ENCODE measurements at places on chromosomes 7 and 10.

DNA sequence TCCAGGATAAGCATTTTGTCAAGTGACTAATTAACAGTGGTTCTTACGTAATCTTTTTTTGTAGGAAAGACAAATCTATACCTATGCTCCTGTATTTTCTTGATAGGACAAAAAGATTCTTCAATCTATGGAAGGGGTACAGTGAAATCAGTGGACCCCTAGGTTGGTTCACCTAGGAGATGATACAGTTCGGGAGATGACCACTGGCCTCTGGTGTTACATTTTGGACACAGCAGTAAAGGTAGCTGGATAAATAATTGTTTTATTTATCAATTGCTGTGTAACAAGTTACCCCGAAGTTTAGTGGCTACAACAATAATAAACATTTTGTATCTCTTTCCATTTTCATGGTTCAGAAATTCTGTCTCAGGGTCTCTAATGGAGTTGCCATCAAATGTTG, 288.2 kb upstream of the MAGI2 start:
- DNase-seq = no peak

DNA sequence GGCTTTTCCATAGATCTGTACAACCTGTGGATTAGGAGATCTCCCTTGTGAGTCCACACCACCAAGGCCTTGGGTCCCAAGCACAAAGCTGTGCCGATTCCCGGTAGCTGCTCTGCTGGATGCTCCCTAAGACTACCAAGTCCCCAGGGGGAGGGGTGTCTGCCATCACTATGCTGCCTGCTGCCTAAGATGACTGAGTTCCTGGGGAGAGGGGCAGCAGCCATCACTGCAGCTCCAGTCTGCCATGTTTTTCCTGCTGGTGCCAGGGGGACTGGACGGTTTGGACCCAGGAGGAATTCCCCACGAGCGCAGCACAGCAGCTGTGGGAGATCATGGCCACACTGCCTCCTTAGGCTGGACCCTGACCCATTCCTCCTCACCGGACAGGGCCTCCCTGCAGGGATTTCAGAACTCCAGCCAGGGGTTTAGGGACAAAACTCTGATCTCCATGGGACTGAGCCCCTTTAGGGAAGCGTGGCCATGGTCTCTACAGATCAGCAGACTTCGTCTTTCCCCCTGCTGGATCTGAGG, 1049.8 kb downstream of the SORCS1 start:
- no peak for DNase-seq

DNA sequence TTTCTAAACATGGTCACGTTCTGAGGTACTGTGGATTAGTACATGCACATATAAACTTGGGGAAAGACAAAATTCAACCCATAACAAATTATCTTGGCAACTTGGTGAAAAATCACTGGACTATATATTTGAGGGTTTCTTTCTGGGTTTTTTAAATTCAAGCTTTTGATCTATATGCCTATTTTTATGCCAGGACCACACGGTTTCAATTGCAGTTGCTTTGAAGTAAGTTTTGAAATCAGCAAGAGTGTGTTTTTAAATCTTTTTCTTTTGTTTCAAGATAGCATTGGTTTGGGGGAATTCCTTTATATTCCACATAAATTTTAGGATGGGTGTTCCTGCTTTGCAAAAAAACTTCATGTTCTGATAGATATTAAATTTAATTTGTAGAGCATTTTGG, 406.4 kb upstream of the VWC2 start:
- DNase-seq = no peak

DNA sequence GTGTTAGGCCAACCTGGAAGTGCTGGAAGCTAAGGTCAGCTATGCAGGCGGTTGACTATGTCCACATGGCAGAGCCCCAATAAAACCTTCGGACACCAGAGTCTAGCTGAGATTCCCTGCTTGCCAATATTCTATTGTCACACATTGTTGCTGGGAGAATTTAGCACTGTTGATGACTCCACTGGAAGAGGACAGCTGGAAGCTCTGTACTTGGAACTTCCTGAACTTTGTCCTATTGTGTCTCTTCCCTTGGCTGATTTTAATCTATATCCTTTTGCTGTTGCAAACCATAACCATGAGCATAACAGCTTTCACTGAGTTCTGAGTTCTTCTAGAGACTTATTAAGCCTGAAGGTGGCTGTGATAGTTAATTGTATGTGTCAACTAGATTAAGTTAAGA, 12.0 kb downstream of the XRCC2 start:
- no peak for DNase-seq

DNA sequence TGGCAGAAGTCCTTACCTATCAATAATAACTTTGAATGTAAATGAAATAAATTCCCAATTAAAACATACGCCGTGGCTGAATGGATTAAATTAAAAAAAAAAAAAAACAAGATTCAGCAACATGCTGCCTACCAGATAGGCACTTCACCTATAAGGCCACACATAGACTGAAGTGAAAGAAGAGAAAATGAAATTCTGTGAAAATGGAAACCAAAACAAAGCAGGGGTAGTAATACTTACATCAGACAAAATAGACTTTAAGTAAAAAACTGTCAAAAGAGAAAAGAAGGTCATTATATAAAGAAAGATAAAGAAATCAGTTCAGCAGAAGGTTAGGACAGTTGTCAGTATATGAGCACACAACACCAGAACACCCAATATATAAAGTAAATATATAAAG, 55.3 kb downstream of the TCAF1 start:
- DNase-seq = no peak

DNA sequence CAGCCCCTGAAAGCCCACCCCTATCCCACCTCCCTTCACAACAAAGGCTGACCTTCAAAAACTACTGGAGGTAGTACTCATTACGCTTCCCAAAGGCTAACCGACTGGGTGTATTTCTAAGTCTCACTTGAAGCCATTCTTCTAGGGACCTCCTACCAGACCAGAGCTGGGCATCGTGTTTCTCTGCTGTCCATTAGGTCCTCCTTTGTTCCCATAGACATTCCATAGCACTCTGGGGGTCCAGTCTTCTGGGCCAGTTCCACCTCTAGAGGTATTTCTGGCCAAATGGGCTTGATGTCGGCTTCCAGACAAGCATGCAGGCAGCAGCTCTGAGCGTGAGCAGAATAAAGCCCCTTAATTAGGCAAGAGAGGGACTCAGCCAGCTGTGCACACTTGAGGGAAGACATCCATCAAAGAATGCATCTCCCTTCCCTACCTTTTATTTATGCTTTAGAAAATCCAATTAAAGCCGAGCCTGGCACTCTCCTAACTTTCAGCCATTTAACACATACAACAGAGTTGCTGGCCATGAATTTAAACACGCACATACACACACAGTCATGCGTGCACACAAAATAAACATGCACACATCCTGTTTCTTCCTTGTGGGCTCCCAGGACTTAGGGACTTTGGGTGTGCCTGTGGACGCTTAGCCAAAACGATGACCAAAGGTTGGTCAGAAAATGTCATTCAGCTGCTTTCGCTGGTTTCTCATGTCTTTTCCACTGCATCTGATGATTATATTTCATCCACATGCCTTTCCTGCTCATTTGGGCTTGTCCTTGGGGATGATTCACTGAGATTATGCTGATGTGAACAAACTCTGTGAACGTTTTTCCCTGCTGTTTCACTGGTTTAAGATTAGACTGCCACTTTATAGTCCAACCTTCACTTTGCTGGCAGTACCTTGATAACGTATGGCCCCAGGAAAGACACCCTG, 362.0 kb upstream of the NFE2L3 start:
- DNase-seq = no peak

- no peak for DNase-seq
Observed at GRCh38 chr10:31313396-31313795, 5.6 kb upstream of the ZEB1 start.
